ENCODE measurements at places on chromosomes 12 and 14.

DNA sequence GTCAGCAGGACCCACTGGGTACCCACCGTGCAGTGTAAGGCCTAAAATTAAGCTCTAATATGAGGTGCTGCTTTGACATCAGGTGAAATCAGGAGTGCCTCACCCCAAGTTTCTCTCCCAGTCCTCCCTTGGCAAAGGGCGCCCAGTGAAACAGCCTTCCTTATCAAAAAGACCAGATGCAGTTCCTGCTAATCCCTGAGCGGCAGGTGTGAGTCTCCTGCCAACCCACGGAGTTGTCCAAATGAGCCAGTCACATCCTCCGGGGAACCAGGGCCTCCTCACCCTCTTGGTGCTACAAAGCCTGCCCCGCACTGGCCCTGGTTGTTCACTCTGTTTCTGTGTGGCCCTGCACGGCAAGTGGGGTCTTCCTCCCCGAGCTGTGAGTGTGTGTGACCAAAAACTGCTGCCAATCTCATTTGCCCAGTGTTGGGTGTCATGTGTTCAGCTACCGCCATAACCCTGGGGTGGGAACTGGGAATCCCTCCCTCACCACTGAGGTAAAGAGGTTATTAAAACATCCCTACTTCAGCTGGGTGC, 20.2 kb upstream of the P2RX4 start:
- DNase-seq = no peak

- no peak for DNase-seq
Measured at GRCh38 chr12:3418609-3419390, 72.2 kb upstream of the PRMT8 start.

DNA sequence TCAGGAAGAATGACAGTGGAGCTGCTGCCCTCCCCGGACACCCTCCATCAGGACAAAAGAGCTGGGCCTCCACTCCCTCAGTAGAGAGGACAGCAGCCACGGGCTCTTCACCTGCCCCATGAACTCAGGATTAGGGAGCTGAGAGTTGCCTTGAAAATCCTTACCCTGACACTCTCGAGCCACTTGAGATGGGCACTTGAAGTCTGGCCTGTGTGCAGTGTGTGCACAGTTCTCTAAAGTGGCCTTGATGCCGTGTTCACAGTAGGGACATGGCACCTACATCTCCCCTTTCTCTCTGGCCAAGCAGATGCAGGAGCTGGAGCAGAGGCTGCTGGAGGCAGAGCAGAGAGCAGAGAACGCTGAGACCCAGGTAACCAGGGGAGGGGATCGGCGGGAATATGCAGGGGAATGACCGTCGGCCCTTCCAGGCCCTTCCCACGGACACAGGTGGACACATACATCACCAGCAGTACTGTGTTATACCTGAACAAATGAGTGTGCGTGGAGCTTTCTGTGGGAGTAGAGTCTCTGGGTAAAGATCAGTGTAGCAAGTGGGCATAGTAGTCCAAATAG, 22.5 kb downstream of the PLEKHH1 start:
- DNase-seq = no peak

DNA sequence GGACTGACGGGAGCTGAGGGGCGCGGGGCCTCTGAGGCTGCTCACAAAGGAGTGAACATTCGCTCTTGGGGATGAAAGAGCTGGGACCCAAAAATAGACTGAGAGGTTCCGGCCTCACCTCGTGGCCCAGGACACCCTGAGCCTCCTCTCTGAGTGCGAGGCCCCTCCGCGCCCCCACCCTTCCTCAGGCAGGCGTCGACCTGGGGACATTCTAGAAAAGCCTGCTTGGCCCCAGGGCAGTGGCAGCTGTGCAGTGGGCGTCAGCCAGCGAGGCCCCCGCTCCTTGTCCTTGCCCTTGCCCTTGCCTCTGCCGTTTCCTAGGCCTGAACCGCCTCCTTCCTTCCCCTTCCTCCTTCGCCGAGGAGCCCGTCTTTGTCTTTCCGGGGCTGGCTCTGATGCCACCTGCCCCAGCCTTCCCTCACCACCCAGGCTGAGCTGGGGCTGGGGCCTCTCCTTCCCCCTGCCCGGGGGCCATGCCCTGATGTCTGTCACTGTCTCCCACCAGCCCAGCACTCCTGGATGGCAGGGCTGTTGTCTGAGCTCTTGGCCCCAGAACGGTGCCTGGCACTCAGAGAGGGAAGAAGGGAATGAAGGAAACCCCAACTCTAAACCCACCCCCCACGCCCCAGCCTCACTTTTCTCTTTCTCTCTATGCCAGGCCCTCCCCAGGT, 208.2 kb upstream of the RTL1 start:
- no peak for DNase-seq

- DNase-seq = no peak
Measured at GRCh38 chr12:82874945-82875344, 188.2 kb downstream of the TMTC2 start.

- DNase-seq = no peak
Measured at GRCh38 chr14:105702275-105702817, 176.0 kb downstream of the TMEM121 start.

- peak; percentile 74 for DNase-seq
Measured at GRCh38 chr12:54428050-54429013, 9.3 kb upstream of the ITGA5 start.

DNA sequence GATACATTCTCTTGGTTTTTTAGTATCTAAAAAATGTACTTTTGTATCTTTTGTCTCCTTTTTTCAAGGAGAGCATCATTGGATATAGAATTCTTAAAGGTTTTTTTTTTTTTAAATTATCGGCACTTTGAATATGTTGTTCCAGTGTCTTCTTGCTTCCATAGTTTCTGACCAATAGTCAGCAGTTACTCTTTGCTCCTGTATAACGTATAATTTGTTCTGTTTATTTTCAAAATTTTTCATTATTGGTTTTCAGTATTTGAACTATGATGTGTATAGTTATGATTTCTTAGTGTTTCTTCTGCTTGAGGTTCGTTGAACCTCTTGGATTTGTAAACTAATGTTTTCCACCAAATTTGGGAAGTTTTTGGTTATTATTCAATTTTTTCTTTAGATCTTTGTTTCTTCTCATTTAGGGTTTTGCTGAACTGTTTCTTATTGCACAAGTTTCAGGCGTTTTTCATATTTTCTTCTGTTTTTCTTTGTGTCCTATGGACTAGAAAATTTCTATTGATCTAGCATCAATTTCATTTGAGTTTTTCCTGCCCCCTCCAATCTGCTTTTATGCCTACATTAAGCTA, 93.9 kb downstream of the PLBD1 start:
- peak; percentile 33 for DNase-seq

GRCh38 chr12:67430708-67431335, 161.7 kb downstream of the CAND1 start:
- DNase-seq = peak; percentile 23

DNA sequence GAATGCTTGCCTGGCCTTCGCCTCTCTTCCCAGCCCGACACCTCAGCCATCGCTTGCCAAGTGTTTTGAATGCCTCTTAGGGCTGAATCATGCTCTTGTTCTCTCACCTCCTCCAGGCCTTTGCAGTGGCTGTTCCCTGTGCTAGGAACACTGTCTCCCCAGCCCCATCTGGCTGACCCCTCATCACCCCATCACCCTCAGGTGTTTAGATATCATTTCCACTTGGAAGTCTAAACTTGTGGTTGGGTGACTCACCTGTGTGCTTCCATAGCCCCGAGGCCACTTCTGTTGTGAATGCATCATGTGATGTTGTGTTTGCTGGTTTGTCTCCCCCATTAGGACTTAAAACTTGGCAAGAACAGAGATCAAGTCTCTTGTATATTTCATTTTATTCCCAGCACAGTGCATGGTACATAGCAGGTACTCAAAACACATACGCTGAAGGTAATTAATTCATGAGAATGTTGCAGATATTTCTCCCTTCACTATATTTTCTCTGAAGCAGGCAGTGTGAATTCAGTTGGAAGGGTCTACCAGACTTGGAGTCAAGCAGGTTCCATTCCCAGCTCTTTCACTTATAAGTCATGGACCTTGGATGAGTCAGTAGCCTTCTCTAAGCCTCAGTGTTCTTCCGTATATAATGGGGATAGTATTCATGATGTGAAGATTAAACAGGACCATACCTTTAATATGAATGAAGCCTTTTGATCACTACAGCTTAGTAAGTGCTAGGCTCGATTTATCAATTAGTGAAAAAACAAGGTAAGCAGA, 67.8 kb downstream of the HRK start:
- no peak for DNase-seq

GRCh38 chr12:75868501-75868900, 163.1 kb downstream of the PHLDA1 start:
- DNase-seq = no peak

DNA sequence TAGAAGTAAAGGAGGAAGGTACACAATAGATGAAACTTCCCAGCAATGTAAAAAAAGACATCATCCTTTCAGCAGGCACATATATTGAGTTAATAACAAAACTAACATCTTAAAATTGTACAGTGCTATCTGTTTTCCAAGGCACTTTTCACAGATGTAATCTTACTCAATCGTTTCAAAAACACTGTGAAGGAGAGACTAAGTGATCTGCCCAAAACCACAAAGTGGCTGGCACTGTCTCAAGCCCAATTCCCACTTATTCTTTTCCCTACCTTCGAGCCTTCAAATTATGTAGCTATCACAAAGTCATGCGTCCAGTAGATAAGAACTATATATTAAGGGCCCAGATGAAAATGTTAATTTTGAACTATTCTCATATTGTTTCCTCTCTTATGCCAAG, 193.6 kb upstream of the RASSF8 start:
- DNase-seq = peak; percentile 30

DNA sequence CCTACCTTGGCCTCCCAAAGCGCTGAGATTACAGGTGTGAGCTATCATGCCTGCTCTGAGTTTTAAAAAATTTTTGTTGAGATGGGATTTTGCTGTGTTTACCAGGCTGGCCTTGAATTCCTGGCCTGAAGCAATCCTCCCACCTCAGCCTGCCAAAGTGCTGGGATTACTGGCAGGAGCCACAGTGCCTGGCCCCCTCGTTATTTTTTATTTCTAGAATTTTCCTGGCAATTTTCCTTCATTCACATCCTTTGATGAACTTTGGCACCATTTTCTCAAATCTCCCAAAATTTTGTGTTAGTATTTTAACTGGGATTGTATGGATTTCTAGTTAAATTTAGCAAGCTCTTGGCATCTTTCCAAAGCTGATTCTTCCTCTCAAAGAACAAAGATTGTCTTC, 24.6 kb upstream of the SCARB1 start:
- DNase-seq = no peak

DNA sequence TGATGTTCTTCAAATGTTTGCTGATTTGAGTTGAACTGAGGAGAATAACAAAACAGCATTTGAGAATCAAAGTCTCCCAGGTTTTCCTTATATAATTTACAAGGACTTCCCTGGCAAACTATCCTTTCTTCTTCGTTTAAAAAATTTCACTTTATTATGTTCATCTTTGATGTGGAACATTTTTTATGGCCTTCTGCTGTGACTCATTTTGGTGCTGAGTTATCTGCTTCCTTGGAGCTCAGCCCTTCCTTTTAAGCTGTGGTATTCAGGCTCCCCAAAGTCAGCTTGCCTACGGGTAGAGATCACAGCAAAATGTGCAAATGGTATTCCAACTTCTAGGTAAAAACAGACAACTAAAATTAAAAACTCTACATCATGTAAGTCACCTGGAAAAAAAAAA, 1.4 kb upstream of the ANO4 start:
- peak; percentile 77 for DNase-seq

DNA sequence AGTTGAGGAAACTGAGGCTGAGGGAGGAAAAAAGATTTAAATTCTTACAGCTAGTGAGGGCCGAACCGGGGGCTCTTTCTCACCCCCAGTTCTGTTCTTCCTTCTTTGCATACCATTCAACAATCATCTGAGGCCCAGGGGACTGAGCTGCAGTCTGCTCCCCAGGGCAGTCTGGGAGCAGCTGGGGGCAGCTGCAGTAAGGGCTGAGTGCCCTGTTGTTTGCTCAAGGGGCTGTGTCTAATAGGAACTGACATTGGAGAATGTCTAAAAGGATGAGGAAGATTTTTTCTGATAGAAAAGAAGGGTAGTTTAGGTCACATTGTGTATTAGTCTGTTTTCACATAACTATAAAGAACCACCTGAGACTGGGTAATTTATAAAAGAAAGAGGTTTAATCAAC, 42.2 kb downstream of the SLC17A8 start:
- no peak for DNase-seq

GRCh38 chr12:127750076-127750840, 516.7 kb upstream of the TMEM132C start:
- no peak for DNase-seq

DNA sequence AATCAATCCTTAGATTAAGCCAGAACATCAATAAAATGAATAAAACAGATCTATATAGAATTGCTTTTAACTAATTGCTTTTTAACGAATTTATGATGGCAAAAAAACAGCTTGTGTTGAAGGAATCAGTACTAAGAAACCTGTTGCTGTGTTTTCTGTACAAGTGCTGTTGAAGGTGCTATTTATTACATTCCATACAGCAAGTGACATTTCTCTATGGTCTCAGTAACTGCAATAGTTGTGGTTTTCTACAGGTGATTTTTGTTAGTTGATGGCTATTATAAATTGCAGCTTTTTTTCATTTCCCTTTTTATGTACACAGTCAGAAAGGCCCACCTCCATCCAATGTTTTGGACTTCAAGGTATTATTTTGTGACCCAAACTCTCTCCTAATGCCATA, 56.6 kb downstream of the SLC2A13 start:
- DNase-seq = no peak

DNA sequence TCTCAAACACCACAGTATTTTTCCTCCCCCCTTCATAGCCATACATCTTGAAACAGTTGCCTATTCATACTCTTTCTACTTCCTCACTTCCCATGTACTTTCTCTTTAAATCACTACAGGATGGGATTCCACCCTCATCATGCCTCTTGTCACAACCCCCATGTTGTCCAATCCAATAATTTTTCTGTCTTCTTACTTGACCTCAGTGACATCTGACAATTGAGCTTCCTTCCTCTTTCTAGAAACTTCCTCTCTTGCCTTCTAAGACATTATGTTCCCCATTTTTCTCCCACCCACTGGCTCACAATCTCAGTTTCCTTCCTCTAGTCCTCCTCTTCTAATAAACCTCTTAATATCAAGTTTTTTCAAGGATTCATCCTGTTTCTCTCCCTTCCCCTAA, 5.3 kb downstream of the C2CD5 start:
- DNase-seq = no peak

DNA sequence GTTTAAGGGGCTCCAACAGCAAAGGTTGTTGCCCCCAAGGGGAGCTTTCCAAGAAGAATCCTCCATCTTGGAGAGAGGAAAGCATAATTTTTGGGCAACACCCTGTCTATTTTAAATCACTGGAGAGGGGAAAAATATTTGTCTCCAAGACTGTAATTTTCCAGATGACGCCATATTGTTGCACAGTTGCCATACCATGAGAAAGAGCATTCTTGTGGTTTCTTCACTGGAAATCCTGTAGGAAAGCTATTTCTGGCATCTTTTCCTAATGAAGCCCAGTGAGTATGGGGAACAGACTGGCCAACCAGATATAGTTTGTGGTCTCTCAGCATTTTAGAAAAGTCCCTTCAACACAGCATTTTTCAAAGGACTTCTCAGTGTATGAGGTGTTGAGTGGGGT, 88.1 kb upstream of the MANSC4 start:
- peak; percentile 96 for DNase-seq

All from EH (cell line).